ENCODE measurements at places on chromosomes 16 and 17. TPM values are rescaled to one million over a fixed set of nuclear protein-coding genes. Genes with fewer than 3 reads are reported as not detected.

Gene MYCBPAP
- 5.1 TPM for total RNA-seq

Gene SPATA32
- not detected for total RNA-seq

Gene CES3
- 5.1 TPM for total RNA-seq

Gene CBFA2T3
- 11.5 TPM for total RNA-seq

Gene SHCBP1
- 7.0 TPM for total RNA-seq

Gene IRF8
- total RNA-seq: 5.8 TPM

Gene NXN
- total RNA-seq: 106 TPM

GRCh38 chr16:23423496-23424049 lies 29.4 kb downstream of the COG7 start:
- no peak for DNase-seq

GRCh38 chr16:11367483-11367906 lies 22.2 kb downstream of the RMI2 start:
- no peak for DNase-seq

- no peak for DNase-seq
Measured at GRCh38 chr16:85891033-85891775, 7.8 kb upstream of the IRF8 start.
